Mesenteric fat pad (tissue), 1 donor: ENCODE measurements at places on chromosomes 2 and 18. TPM values are rescaled to one million over a fixed set of nuclear protein-coding genes. Genes with fewer than 3 reads are reported as not detected.

LNPK gene
- 57.0 TPM for total RNA-seq

ARHGAP25 gene
- total RNA-seq: 15.6 TPM

FER1L5 gene
- total RNA-seq: 0.06 TPM

RAPH1 gene
- 79.6 TPM for total RNA-seq

GRHL1 gene
- total RNA-seq: 18.0 TPM

SPR gene
- total RNA-seq: 38.6 TPM

MITD1 gene
- 18.0 TPM for total RNA-seq

MERTK gene
- total RNA-seq: 47.0 TPM

DCC gene
- 0.42 TPM for total RNA-seq
